Activated T-helper 1 cell treated with anti-CD3 and anti-CD28 coated beads, Interleukin-2, amount 50 U/mL, for 16 hours (primary cell): ENCODE measurements at places on chromosomes 6 and 20.

DNA sequence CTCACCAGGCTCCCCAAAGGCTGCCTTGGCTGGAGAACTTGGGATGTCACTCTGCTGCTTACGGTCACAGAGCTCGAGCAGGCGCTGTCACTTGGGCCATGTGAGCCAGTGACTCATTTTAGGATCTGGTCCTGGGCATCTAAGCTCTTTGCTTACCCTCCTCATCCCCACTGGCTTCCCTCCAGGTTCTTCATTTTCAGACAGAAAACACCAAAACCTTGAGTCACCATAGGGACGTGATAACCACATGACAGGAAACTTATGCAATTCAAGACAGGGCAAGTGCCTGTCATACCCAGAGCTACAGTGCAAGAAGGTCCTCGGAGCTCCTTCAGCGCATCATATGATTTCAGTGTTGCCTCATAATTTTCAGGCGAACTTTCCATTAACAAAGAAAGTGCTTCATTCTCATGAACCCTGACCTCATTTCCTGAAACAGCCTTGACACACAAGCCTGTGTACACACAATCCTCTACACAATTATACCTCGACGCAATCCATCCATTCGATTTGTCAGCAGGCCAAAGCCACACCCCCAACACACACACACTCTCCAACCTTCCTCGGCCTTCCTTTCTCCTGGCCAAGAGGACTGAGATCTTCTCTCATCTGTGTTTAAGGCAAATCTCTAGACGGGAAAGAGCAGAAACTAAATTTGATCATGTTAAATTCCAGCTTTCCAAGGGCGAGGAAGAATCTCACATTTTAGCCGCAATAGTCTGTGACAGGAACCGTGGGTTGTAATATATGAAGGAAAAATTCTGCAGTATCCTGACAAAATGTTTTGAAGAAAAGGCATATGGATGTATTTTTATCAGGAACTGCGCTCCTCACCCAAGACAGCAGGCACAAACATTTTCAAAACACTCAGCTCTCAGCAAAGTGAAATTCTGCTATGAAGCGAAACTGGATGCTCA lies 25.3 kb downstream of the TBC1D7 start:
- no peak for DNase-seq

DNA sequence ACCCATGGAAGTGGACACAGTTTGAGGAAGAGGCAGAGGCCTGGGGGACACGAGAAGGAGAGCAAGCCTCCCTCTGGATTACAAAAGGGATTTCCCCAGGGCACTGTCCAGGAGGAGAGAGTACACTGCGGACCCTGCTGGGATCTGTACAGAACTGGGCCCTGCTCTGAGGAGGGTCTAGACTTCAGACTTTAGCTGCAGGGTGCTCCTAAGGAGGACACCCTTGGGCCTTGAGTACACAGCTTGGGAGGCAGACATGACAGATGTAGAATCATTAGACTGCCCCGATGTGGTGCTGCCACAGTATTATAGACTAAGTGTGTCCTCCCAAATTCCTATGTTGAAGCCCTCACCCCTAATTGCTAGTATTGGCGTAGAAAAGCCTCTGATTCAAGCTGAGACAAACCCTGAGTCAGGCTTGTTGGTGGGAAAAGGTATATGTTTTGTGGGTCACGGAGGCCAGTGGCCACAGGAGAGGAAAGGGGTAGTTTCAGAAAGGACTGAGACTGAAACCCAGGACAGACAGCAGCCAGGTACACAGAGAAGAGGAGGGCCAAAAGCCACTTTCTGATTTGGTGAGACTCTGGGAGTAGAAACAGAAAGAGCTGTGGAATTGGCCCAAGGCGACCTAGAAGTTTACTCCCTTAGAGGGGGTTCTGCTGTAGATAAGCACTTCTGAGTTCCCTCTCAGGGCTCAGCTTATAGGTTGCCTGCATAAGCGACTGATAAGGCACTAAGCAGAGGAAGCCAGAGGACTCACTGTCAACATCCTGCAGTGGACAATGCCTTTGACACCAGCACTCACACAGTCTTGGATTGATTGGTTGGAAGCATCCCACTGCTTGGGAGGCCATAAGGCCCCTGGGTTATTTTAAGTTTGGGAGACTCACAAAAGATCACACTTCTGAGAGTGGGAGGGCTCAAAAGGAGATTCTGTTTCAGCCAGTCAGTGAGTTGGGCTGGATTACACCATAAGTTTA lies 16.5 kb upstream of the SH3BGRL2 start:
- no peak for DNase-seq

DNA sequence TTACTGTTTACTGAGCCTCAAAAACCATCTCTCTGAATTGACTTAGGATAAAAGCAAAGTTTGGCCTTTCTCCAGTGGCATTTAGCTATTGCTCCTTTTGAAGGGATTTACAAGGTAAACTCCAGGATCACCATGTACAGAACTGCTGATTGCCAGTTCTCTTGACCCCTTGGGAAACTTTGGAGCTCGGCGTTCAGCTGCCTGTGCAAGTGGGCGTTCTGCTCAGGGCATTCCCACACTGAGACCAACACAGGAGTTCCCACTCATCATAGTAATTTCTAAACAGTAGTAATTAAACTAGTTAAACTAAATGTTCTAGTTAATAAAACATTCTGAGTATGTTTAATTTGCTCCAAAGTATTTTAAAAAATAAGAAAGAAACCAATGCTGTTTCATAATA lies 14.9 kb downstream of the KCNQ5 start:
- DNase-seq, result no peak

- DNase-seq, result no peak
Observed at GRCh38 chr6:43823879-43824702, 54.1 kb downstream of the VEGFA start.

- DNase-seq, result no peak
Observed at GRCh38 chr6:67252663-67253062, 1382.4 kb upstream of the ADGRB3 start.

GRCh38 chr6:89987140-89987539 lies 92.9 kb downstream of the GJA10 start:
- DNase-seq, result no peak

DNA sequence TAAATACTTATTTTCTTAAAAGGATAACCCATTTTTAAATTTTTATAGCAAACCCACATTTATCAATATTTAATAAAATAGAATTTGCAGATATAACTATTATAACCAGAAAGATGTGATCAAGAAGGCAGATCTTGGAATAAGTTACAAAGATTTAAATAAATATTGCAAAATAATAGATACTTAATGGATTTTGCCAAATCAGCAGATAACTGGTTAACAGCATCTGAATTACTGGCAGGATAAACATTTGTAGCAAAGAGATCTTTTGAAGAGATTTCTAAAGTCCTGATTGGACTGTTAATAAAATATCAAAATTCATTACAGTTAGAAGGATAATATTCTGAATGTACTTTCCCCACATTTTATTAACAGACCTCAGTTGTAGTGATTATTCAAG lies 144.2 kb downstream of the PDSS2 start:
- DNase-seq, result no peak

DNA sequence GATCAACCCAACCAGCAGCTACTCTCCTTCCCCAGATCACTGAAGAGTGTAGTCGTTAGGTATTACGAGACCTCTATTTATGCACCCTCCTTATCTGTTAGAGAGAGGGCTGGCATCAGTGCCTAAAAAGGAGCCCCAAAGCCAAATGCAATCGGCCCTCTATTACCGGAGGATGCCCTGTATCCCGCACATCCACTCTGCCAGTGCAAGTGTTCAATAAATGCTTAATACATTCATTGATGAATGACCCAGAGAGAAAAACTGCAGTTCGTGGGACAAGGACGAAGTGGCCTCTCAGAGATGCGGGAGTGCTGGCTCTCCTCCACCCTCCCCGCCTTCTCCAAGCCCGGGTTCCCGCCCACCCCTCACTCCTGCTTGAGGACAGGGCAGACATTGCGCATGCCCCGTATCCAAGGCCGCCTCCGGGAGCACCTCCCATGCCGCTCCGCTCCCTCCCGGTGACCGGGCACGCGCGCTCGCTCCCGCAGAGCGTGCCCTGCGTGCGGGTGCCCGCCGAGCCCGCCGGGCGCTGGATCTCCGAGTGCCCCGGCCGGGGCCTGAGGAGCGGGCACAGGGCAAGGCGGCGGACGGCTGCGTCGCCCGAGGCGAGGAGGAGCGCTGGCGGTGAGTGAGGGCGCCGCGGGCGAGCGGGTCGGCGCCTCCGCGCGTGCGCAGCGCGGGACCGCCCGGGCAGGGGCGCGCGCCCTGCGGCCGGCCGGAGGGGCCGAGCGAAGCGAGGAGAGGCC lies 27.2 kb upstream of the BTBD3 start:
- no peak for DNase-seq

DNA sequence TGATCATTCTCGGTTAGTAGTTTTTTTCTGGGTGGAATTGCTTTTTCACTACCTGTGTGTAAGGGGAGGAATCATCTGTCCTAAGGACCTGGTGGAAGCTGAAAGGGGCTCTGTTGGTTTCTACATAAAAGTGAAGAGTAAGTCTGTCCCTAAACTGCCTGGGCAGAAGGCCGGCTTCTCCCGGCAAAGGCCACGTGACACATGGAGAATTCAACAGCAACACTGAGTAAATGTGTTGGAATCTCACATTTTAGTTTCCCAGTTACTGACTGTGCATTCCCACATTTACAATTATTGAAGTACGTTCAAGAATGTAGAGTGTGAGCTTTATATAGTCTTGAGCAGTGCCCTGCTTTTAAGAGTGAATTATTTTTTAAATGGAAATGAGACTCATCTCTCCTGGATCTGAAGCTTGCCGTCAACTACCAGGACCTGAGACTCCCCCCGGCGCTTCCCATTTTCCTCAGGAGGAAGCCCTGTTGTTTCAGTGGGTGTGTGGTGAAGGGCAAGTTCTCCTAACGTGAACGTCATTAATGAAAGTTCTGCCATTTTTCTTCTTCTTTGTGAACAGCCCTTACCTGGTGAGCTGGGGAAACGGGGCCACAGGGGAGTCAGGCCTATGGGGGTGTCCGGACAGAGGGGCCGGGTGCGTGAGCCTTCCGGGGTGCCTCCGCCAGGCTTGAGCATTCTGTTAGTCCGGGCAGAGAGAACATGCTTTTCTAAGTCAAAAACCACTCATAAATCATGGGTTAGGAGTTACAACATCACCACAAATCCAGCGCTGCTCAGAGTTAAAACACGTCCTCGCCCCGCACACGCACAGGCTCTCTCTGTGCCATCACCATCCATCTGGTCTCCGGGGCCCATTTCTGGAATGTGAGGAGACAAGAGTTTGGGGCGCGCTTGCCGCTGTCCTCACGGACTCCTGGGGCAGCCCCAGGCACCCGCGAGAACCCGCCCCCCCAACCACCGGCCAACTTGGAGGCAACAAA lies 56.6 kb upstream of the SMOC2 start:
- DNase-seq, result no peak

- no peak for DNase-seq
Observed at GRCh38 chr6:137853569-137854213, 13.4 kb upstream of the TNFAIP3 start.

DNA sequence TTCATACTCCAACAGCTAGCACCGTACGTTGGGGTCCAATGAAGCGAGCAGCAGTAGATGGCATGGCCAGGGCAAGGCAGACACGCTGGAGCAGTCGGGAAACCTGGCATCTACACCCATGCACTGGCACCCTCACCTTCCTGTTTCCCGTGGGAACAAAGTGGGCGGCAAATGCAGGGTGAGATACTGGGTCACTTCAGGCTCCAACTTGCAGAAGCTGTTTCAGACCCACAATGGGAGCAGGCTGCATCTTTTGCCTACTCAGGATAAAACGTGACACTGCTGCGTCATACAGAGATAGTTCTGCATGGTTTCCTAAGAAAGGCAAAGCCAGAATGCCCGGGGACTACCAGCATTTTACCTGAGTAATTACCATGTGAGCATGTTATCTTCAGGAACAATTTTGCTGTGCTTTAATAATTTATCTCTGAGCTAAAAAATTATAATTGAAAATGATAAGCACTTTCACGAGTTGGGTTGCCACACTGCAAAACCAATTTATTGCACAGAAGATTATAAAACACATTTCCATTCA lies 10.9 kb upstream of the CD93 start:
- no peak for DNase-seq

DNA sequence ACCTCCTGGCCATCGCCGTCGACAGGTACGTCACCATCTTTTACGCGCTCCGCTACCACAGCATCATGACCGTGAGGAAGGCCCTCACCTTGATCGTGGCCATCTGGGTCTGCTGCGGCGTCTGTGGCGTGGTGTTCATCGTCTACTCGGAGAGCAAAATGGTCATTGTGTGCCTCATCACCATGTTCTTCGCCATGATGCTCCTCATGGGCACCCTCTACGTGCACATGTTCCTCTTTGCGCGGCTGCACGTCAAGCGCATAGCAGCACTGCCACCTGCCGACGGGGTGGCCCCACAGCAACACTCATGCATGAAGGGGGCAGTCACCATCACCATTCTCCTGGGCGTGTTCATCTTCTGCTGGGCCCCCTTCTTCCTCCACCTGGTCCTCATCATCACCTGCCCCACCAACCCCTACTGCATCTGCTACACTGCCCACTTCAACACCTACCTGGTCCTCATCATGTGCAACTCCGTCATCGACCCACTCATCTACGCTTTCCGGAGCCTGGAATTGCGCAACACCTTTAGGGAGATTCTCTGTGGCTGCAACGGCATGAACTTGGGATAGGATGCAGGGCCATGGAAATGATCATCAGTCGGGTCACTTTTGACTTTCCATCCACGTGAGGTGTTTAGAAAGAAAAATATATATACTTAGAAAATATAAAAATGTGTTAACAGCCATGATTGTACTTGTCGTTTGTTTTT lies 868 bp downstream of the MC3R start:
- DNase-seq, result no peak

DNA sequence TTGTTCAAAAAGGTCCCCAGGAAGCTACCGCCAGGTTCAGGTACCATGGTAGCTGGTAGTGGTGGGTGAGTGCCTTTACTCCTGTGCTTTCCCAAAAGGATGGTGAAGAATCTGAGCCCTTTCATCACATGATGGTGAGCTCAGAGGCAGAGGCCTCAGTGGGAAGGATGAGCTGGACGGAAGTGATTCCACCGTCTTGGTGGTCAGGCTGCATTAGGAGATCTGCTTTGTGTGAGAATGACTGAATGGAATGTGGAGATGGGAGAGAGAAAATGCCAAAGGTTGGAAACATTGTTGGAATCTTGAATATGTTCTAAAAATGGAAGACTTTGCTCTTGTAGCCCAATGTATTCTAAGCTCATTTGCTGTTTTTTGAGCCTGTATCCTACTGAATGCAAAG lies 108.1 kb upstream of the SCP2D1 start:
- no peak for DNase-seq
